H9 (cell line): ENCODE measurements at places on chromosomes 2 and 18.

DNA sequence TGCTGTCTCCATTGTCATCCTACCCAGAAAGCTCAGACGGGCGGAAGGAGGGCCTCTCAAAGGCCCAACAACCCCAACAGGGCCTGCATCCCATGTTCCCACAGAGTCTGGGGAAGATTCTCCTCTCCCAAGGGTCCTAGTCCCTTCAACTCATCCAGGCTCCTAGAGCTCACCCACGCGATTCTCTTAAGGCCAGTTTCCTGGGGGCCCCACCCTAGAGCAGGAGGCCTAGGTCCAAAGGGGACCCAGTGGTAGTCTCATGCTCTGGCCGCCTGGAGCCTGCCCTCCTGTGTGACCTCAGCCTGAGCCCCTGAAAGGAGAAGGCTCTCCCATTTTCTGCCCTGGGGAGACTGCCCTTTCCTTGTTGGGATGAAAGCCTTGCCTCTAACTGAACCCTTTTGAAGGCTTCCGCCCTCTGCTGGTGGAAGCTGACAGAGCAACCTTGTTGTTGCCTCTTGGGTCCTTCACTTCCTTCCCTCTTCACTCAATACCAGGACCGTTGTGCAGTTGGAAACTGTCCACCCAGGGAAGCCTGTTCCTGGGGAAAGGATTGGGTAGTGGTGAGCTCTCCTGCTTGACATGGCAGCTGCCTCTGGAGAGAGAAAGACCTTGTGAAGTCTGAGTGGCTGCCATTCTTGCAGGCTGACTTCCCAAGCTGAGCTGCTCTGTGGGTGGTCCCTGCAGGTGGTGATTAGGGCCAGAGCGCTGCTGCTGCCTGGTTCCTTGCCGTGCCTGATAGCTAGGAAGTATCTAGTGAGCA is 86.0 kb upstream of the ALPP start:
- DNase-seq: peak; percentile 82

DNA sequence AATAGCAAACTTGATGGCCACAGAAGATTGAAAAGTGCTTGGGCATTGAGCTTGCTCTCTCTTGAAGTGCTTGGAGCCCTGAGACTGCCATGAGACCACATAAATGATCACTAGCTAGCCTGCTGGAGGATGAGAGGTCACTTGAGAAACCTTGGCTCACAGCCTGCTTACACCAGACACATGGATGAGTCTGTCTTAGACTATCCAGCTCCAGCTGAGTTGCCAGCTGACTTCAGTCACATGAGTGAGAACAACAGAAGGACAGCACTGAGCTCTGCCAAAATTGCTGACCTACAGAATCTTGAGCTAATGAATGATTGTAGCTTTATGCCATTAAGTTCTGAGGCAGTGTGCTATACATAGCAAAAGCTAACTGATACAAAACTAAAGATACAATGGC is 18.1 kb downstream of the NABP1 start:
- no peak for DNase-seq

DNA sequence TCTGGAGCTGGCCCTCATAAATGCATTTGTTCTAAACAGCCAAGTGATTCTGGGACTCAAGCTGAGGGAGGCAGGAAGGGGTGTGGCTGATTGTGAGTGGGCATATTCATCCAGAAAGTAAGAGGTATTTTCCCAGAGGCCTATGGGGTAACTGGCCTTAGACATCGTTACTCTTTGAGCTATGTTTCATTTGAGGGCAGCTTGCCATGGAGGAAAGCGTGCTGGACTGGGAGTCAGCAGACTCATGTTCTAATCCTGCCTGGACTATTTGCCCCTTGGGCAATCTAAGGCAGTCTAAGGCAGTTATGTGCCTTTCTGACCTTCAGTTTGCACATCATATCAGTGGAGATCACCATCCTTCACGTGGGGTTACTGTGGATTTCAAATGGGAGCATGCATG is 93.5 kb upstream of the SLC14A2 start:
- DNase-seq: no peak

DNA sequence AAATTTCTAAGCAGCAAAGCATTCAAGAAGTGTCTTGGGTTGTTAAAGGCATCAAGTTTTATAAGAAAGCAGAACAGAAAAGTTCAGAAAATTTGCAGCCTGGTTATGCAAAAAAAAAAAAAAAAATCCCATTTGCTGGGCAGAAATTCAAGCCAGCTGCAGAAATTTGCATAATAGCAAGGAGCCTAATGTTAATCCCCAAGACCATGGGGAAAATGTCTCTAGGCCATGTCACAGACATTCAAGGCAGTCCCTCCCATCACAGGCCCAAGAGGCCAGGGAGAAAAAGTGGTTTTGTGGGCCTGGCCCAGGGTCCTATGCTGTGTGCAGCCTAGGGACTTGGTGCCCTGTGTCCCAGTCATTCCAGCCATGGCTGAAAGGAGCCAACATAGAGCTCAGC is 269.0 kb upstream of the SLC39A10 start:
- DNase-seq: no peak

DNA sequence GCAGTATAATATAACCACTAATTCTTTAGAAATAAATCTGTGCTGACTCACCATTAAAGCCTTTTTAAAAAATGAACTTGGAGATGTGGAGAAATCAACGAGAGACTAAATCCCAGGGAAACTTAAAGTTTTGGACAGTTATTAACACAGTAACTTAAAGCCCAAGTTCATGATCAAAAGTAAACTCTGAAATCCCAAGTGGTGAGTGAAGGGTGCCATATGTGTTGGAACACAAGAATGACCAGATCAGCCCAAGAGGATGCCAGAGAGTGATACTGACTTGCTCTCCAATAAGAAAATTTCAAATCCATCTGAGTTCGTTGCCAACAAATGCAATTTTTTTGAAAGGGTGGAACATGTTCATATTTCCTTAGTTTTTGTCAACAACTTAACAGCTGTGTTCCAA is 838.1 kb upstream of the ACVR2A start:
- no peak for DNase-seq

DNA sequence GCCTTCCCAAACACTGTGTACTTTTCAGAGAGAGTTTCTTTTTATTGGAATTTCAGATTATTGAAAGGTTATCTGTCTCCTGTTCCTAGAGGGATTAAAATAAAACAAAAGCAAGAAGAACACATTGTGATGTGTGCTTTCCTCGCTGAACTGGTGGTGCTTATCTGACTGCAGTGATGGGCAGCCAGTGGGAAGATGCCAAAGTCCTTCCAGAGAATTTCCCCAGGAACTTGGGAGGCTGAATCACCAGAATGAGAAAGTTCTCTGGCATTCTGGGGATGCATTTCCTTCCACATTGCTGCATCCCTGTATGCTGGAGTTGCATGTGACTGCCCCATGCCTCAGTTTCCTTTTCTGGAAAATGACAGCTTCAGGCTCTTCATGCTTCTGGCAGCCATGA is 53.9 kb upstream of the SEC11C start:
- DNase-seq: no peak

- DNase-seq: no peak
Observed at GRCh38 chr2:58899692-58900091, 658.6 kb upstream of the FANCL start.

- DNase-seq: no peak
Observed at GRCh38 chr2:129192841-129193253, 786.6 kb upstream of the RAB6C start.
